Stimulated activated CD8-positive, alpha-beta memory T cell treated with anti-CD3 and anti-CD28 coated beads, Interleukin-4, amount 100 ng/mL, for 48 hours (primary cell): ENCODE measurements at places on chromosomes 11 and 22.

DNA sequence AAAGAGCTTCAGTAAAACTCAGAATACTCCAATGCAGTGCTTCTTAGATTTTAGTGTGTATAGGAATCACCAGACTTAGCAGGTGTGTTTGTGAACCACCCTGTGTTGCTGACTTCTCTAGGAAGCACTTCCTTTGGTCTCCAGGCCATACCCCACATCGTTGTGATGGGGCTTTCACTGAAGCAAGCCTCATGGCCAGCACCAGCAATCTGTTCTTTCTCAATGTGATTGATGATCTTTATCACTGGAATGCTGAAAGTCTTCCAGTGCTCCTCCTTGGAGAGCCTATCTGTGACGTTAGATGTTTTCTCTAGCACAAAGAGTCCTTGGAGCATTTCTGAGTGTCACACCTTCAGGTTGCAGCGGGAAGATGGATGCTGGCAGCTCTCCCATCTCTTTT is 280.5 kb downstream of the DDX10 start:
- DNase-seq: no peak

DNA sequence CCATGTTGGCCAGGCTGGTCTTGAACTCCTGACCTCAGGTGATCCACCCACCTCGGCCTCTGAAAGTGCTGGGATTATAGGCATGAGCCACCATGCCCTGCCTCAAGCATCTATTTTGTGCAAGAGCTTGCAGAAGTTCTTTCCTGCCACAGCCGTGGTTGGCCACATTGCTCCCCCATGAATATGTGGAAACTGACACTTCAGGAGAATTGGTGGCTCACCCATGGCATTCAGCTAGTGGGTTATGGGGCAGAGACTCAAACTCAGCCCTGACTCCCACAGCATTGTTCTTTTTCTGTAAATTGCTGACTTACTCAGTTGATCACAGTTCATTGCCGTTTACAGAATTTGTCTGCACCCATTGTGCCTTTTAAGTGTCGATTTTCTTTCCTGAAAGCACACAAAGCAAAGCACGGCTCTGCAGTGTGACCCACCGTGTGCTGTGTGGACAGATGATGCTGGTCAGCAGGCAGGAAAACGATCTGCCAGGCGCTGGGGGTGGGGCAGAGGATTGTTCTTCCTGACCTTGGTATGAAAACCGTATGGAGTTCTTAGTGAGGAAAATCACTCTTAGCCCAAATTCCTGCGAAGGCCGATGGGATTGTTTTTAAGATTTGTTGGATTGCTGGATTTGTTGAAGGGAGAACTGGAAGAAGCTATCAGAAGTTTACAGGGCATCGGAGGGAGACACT is 115.6 kb downstream of the PTPRJ start:
- peak; percentile 52 for DNase-seq

- no peak for DNase-seq
Measured at GRCh38 chr11:72524711-72525110, 90.4 kb upstream of the CLPB start.

GRCh38 chr22:32579529-32580220 is 105.1 kb downstream of the FBXO7 start:
- DNase-seq: no peak

DNA sequence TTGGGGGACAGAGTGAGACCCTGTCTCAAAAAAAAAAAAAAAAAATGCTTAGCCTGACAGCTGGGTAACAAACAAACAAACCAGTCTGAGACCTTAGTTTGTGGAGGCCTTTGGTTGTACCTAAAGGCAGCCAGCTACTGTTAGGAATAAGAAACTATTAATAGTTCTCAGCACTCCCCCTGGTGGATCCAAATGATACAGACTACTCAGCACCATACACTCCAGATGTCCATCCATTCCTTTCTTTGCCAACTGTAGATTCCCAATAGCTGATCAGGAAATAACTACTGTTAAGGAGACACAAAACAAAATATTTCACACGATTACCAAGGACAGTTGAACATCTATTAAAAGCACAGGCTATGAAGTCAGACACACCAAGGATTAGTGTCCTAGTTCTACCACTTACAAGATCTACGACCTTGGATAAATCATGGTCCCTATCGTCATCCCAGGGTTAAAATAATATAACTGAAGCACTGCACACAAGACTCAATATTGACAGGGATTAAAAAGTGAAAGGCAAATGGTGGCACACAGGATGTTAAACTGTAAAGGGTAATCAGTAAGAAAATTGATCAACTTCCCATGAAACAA is 17.2 kb downstream of the CLDN25 start:
- DNase-seq: no peak

GRCh38 chr11:117064275-117064674 is 34.0 kb downstream of the SIK3 start:
- no peak for DNase-seq

GRCh38 chr11:111185266-111185665 is 60.3 kb upstream of the POU2AF2 start:
- DNase-seq: no peak

DNA sequence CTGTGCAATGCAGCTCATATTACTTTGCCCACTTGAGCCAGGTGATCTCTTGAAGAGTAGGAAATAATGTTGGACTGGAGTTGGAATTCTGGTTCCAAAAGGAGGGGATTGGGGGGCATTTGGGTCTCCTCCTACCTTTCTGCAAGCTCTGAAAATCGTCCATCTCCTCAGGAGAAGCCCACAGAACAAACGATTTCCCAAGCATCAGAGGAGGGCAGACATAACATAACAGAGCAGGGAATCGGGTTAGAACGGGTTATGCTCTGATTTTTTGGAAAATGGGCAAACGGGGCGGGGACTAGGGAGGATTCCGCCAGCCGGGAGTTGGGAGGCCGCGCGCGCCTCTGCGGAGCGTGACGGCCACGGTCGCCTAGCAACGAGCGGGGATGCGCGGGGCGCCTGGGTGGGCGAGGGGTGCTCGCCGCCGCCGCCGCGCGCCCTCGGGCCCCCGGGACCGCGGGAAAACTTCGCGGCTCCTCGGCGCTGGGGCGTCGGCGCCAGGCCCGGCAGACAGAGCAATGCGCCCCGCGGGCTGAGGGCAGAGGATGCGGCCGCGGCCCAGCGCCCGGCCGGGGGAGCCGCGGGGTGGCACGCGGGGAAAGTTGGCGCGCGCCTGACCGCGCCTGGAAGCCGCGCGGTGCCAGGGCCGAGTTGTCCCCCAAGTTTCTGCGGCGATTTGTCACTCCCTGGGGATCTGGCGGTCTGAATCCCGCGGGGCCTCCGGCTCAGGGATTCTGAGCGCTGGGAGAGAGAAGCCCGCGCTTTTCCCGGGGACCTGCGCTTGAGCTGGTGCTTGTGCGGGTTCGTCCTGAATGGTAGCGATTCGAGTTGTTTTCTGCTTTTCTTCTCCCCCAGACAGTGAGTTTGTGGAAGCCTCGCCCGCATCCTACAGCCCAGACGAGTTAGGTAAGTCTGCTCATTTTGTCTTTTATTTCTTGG is 27.8 kb upstream of the AMOTL1 start:
- DNase-seq: peak; percentile 24

DNA sequence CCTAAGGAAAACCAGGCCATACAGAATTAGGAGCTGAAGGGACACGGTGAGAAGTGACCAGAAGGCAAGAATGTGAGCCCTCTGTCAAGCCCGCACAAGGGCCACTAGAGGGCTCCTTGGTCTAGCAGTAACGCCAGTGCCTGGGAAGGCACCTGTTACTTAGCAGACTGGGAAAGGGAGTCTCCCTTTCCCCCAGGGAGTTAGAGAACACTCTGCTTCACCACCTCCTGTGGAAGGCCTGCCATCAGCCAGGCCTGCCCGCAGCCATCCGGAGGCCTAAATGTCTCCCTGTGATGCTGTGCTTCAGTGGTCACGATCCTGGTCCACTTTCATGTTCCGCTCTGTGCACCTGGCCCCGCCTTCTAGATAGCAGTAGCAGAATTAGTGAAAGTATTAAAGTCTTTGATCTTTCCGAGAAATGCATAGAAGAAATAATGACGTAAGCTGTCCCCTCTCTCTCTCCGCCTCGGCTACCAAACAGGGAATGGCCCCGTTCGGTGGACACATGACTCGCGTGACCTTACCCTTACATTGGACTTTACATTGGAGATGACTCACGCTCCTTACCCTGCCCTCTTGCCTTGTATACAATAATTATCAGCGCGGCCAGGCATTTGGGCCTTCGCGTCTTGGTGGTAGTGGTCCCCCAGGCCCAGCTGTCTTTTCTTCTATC is 10.7 kb upstream of the GSTP1 start:
- peak; percentile 48 for DNase-seq

GRCh38 chr11:46676436-46677158 is 23.8 kb downstream of the ARHGAP1 start:
- no peak for DNase-seq

DNA sequence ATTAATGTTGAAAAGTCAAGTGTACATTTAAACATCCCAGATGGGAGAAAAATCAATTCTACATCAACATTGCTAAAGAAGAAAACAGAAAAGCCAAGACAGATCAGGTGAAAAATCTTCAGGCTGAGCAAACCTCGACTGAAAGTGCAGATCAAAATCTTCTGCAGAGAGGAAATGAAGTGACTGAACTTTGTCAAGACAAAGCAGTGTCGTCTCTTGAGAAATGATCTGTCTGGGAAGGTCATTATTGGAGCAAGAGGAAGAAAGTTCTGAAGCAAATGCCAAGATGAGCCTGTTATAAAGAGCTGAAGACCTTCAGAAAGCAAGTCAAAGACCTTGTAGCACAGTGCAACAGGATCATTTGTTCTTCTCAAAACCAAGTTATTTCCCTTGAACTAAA is 5.8 kb upstream of the PLEKHB1 start:
- no peak for DNase-seq

GRCh38 chr22:31828739-31829138 is 74.9 kb downstream of the DEPDC5 start:
- DNase-seq: no peak

DNA sequence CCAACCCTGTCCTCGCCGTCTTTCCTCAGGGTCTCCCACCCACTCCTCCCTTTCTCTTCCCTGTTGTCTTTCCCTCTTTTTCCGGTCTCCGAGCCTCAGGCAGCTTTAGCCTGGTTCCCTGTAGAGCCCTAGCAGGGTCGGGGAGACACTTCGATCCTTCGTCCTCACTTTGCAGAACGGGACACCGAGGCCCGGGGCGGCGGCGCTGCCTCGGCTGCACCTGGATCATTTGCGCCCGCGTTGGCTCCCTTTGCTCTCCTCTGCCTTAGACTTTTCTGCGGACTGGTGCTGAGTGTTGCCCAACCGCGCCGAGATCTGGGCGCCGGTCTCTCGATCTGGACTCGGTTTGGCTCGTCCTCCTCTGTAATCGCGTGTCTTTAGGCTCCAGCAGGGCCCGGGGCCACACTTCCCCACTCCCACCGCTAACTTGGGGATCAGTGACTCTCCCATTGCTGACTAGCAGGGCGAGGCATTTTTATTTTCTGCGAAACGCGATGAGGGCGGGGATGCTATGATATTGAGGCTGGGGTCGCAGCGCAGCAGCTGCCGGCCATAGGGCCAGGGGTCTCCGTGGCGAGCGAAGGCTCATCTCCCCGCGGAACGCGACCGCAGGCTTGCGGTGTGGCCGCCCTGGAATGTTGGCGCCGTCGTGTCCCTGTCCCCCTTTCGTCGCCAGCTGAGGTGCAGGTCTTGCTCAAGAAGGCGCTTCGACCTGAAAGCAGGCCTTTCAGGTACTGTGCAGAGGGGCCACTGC is 1.6 kb upstream of the E2F8 start:
- peak; percentile 33 for DNase-seq

DNA sequence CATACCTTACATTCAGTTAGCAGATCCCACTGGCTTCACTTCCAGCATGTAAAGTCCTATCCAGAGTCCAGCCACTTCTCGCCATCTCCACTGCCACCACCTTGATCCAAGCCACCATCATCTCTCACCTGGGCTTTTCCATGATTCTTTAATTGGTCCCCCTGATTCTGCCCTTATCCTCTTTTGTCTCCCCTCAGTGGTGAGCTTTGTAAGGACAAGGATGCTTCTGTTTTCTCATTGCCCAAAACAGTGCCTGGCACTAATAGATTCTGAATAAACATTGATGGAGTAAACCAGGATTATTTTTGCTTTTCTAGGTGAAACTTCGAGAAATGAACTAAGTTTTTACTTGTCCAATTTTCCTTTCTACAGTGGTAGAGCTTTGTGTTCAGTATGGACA is 4.4 kb downstream of the POLA2 start:
- no peak for DNase-seq

- no peak for DNase-seq
Measured at GRCh38 chr11:114228435-114229411, 67.5 kb upstream of the NNMT start.

DNA sequence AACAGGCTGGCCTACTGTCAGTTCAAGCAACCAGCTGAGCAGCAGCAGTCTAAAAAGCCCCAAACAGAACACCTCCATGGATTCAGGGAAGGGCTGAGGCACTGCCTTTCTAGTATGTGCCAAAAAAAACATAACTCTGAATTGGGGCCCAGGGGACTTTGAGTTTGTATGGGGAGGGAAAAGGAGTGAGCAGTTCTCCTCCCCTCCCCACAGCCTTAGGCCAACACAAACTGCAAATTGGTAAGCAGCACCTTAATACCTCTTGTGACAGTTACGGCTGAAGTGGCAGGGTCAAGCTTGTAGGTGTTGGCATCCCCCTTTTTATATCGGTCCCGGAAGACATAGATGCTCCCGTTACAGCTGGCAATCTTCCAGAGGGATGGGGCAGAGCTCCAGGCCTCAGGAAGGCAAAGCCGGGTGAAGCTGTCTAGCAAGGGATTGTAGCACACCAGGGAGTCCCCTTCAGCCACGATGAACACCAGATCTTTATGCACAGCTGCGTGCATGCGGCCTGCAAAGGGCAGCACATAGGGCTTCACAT is 6.0 kb downstream of the KBTBD4 start:
- no peak for DNase-seq

DNA sequence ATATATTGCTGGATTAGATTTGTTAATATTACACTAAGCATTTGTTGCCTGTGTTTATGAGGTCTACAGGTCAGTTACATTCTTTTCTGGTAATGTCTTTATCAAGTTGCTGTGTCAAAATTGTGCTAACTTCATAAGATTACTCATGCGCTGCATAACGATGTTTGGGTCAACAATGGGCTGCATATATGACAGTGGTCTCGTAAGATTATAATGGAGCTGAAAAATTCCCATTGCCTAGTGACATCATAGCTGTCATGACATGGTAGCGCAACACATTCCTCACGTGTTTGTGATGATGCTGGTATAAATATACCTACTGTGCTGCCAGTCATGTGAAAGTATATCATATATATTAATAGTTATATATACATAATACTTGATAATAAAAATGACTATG is 34.2 kb downstream of the POLD3 start:
- DNase-seq: no peak
